ENCODE measurements at places on chromosomes 7 and 10.

DNA sequence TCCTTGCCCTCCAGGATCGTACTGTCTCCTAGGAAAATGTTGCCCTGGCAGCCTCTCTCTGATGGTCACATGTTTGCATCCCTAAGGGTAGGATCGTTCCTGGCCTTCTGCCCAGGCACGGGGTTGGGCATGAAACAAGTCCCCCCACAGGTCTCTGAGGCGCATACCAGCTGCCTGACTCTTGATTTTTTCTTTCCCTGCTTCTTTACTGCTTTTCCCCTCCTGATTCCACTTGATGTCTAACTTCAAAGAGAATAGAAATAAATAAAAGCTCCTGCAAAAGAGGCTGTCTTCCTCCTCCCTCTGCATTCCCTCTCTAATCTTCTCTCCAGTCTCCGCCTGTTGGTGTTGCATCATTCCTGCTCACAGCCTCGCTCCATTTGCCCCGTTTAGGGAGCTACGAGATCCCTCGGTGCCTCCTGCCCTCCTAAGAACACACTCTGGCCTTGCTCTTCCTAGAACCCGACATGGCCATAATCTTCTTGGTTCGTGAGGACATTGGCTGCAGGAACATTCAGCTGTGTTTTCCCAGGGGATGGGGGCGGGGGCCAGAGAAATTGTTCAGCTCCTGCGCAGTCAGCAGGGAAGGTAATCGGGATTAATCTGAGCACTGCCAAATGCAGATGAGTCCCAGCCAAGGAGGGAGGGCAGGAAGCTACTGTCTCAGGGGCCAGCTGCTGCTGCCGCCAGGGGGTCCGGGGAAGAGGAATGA is 26.0 kb downstream of the LEP start:
- no peak for DNase-seq

GRCh38 chr10:72509206-72509799 is 116.6 kb downstream of the MICU1 start:
- DNase-seq: no peak

GRCh38 chr7:45116048-45116447 is 4.6 kb upstream of the TBRG4 start:
- no peak for DNase-seq

- no peak for DNase-seq
These were observed 65.7 kb upstream of the KMT2C start for GRCh38 chr7:152501506-152501905.

DNA sequence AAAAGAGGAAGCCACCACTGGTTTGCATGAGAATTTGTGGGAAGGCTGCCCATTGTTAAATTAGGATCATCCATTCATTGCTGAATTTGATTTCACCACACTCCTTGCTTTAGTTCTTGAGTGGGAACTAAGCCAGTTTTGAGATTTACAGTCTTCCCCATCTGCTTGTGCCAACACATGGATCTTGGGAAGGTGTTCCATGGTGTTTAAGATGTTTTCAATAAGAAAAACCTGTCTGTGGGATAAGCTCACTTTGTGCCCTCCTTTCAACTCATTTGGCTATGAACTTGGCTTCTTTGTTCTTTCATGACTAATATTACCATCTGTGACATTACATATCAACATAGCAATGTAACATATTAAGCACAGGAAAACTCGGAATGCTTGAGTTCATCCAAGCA is 73.2 kb downstream of the INHBA start:
- no peak for DNase-seq

- no peak for DNase-seq
These were observed 26.9 kb downstream of the CAV1 start for GRCh38 chr7:116551692-116552091.

- DNase-seq: peak; percentile 7
These were observed 452 bp downstream of the ATE1 start for GRCh38 chr10:121927318-121927840.

GRCh38 chr7:110084181-110084807 is 1006.6 kb upstream of the LRRN3 start:
- no peak for DNase-seq

- DNase-seq: no peak
These were observed 76.4 kb upstream of the DLX6 start for GRCh38 chr7:96928965-96929364.
